ENCODE measurements at places on chromosomes 13 and 19.

DNA sequence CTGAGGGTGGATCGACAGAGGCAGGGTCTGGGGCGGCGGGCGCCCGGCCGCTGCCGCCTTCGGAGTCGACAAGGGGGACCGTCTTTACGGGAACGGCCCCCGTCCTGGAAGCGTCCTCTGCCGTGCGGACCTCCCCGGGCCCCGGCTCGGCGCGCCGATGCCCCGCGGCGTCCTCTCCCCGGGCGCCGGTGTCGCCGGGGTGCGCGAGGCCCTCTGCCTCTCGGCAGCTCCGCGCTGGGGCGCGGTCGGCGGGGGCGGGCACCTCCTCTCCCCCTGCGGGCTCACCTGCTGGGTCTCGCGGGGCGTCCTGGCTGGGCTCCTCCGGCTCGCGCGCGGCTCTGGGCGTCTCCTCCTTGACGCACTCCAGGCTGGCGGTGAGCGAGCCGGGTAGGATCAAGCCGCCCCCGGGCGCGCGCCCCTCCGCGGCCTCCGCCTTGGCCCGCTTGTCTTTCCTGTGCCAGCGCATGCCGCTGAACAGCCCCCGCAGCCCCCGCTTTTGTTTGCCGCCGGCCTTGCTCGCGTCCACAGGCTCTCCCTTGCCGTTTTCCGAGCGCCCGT, 1.5 kb downstream of the AMER2 start:
- DNase-seq, result no peak

- no peak for DNase-seq
Observed at GRCh38 chr13:45827318-45827717, 24.2 kb downstream of the SIAH3 start.

GRCh38 chr13:64289702-64290101, 2874.1 kb upstream of the PCDH20 start:
- DNase-seq, result no peak

- DNase-seq, result peak; percentile 95
Observed at GRCh38 chr13:40060296-40061007, 405.0 kb downstream of the COG6 start.

DNA sequence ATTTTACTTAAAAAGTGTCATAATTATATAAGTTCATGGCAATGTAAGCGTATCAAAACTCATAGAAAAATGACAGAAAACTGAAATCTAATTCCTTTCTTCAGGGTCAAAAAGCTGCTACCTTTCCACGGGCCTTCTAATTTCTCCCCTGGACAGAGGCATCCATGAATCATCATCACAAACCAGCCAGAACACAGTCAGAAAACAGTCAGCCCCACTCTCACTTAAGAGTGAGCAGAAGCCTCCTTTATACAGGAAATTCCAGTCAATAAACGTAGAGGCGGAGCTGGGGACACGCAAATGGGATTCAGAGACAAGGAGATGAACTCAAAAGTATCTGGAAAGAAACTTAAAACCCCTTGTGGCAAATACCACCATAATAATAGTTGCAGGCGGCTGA, 54.2 kb upstream of the ABCC4 start:
- DNase-seq, result peak; percentile 33

GRCh38 chr13:49651570-49652354, 23.5 kb downstream of the ARL11 start:
- no peak for DNase-seq

- no peak for DNase-seq
Observed at GRCh38 chr19:17946965-17947784, 14.4 kb downstream of the CCDC124 start.

- DNase-seq, result no peak
Observed at GRCh38 chr19:54440641-54441040, 8.4 kb upstream of the LENG8 start.

- DNase-seq, result no peak
Observed at GRCh38 chr19:10565028-10565566, 713 bp downstream of the KRI1 start.

DNA sequence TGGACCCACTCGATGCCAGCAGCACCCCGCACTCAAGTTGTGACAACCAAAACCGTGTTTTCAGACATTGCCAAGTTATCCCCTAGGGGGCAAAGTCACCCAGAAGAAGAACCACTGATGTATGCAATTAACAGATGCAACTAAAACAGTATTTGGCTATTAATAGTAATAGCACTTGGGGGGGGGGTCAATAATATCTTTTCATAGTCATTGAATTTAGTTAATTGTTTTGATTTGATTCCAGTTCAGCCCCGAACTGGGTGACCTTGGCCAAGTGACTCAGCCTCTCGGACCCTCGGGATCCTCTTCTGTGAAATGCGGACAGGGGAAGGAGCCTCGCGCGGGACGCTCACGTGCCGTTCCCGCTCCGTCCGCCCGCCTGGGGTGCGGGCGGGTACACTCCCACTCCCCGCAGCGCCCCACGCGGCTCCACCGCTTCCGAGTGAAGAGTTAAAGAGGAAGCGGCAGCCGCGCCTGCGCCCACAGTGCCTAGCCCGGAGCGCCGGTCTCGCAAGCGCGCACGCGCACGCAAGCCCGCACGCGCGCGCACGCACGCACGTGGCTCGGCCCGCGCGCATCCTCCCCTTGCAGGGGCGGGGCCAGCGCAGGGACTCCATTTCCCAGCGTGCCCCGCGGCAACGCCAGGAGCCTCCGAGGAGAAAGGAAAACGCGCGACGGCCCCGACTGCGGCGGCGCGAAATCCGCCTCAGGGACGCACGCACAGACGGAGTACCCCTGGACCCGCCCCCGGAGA, 435 bp upstream of the DAZAP1 start:
- peak; percentile 88 for DNase-seq

DNA sequence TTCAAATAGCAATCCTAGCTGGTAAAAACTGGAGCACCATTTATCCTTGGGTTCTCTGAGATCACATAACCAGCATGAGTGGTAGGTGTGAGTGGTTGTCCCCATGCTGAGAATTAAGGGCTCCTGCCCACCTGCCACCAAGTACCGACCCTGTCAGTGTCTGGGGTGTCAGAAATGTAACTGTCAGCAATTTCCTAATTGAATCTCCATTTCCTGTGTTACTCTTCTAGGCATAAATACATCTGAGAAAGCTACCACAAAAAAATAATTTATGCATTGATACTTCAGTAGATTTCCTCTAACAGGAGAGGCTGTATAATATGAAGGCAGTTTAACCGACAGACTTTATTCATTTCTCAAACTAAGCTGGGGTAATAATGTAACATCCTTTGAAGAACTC, 25.1 kb downstream of the CPB2 start:
- no peak for DNase-seq

DNA sequence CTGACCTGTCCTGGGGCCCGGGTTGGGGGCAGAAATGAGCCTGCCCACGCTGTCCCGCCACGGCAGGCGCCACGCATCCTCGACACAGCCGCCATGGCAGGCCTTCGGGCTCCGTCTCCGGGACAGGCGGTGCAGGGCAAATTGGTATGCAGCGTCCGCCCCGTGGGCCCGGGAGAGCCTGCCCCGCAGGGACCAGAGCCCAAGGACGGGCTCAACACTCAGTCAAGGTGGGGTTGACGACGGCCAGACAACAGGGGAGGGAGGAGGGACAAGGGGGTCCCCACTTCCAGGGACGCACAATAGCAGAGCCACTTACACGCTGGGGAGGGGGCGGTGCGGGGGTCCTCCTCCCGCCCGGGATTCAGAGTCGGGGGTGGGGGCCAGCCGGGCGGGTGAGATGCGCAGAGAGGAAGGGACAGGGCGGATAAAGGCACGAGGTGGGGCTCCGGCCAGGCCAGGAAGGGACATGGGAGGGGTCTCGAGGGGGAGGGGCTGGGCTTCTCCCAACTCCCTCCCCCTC, 1.2 kb downstream of the CTXN1 start:
- DNase-seq, result no peak

- DNase-seq, result no peak
Observed at GRCh38 chr13:34810996-34811395, 131.1 kb upstream of the NBEA start.

- no peak for DNase-seq
Observed at GRCh38 chr19:50190439-50190891, 13.0 kb upstream of the MYH14 start.

DNA sequence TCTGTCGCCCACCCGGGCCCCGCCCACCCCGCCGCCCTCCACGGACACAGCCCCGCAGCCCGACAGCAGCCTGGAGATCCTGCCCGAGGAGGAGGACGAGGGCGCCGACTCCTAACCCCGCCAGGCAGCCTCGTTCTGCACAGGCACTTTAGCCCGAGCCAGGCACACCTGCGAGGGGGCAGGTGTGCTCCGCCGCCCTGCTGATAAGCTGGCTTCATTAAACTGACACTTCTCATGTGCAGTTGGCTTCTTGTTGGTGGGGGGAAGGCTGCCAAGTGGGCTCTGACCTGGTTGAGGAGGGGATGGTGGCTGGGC, 8.2 kb downstream of the IL4I1 start:
- no peak for DNase-seq

- no peak for DNase-seq
Observed at GRCh38 chr13:91384896-91385295, 13.5 kb upstream of the GPC5 start.

DNA sequence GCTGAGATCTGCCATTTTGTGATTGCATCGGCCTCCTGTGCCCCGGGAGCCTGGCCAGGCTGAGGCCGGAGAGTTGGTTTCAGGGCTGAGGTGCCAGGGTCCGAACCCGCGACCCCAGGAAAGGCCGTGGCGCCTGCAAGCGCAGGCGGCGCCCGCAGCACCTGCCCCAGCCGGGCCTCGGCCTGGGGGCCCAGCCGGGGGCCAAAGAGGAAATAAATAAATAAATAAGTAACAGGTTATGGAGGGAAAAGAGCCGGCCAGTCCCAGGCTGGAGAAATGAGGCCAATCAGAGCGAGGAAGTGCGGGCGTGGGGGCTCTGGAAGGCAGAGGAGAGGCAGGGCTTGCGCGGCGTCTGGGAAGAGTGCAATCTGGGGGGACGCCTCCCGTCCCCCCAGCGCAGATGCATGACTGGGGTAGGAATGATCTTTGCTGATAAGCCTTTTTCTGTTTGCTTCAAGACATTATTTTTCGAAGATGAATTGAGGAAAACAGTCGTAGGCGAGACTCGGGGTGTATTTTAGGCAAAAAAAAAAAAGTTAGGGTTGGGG, 145.6 kb upstream of the ZNF536 start:
- DNase-seq, result no peak

DNA sequence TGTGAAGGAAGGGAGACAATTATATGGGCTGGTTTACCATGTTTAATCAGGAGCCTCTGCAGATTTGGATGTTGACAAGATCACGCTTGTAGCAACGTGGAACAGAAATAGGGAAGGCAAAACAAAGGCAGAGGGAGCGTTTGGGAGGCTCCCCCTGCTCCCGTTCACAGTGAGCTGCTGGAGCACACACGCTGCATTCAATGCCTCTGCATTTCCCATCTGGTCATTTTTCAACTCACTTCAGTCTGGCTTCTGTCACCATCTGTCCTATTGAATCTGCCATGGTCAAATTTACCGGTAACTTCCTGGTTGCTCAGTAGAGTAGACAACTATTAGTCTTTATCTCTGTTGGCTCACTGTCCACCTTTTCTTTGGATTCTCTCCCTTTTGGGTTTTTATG, 91.0 kb downstream of the NHLRC3 start:
- no peak for DNase-seq

Data from foreskin keratinocyte (primary cell).